ENCODE measurements at places on chromosomes 11 and 22. TPM values are rescaled to one million over a fixed set of nuclear protein-coding genes. Genes with fewer than 3 reads are reported as not detected.

The LARGE1 gene
- 1.1 TPM for total RNA-seq

The CDPF1 gene
- total RNA-seq: 6.9 TPM

The WBP2NL gene
- 0.74 TPM for total RNA-seq

GRCh38 chr11:63805844-63806415, 7.3 kb upstream of the SPINDOC start:
- DNase-seq: no peak

DNA sequence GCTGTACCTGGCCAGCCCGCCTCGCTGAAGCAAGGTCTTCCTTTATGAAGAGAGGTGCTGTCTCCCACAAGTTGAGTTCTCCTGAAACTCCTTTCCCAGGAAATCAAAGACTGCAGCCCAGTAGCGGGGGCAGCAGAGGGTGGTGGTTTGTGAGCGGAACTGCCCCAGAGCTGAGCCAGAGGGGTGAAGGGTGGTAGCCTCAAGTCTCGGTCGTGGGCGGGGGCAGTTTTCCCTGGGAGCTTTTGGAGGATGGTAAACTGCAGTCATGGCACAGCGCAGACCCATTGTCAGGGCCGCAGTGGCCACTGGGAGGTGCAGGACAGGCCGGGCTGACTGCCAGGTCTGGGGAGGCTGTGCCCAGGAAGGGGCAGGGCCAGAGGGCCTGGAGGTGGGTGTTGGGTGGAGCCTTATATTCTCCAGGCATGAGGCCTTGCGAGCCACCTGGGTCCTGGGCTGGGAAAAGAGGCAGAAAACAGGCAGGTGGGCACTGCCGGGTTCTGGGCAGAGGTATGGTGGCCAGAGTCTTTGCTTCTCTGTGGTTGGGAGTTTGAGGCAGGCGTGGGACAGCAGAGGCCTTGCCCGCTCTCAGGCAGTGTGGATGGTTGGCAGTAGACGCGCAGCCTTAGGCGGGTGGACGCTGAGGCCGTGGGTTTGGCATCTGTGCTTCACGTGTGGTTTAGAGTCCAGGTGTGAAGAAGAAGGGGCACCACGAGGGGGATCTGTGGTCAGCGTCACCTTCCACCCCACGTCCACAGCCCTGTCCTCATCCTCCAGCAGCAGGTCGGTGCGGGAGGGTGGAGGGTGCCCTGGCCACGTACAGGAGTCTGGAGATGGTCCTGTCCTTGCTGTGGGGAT, 1176.4 kb downstream of the BRD1 start:
- no peak for DNase-seq

DNA sequence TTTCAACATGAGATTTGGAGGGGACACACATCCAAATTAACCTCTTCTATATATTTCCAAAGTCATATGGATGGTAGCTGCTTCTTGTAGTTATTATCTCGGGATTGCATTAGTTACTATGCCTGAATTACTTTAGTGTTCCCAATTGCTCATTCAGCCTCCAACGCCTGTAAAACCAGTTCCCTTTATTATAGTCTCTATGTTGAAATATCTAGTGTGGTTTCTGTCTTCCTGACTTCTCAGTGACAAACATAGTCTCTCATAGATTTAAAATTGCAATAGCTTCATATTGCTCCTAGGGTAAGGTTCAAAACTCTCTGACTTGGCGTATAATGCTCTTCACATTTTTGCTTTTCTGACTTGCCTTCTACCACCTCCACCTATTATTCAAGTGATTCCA, 366.4 kb downstream of the CASP12 start:
- no peak for DNase-seq

GRCh38 chr11:79363256-79363655, 77.6 kb downstream of the TENM4 start:
- no peak for DNase-seq

The ADAMTS8 gene
- not detected for total RNA-seq

The SAA1 gene
- total RNA-seq: not detected

The OR51G2 gene
- not detected for total RNA-seq

DNA sequence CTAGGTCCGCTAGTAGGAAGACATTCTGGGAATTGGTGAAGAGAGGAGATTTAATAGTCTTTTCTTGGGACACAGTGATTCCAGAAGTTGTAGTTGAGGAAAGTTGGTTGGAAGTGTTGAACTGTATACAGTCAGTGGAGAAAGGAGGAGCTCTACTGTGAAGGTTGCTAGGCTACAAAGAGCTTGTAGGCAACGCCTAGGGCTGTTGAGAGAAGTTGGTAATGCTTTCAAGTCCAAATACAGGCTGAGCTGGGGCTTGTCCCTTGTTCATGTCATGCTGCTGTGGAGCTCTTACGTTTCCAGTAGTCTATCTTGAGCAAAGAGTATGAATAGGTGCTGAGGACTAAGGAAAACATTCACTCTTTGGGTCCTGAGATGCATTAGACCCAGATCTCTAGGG, 1.1 kb downstream of the TBCEL start:
- DNase-seq: no peak

GRCh38 chr11:113644605-113645004, 61.5 kb downstream of the TMPRSS5 start:
- no peak for DNase-seq

- peak; percentile 32 for DNase-seq
Observed at GRCh38 chr11:14636119-14636518, 7.5 kb upstream of the PDE3B start.

DNA sequence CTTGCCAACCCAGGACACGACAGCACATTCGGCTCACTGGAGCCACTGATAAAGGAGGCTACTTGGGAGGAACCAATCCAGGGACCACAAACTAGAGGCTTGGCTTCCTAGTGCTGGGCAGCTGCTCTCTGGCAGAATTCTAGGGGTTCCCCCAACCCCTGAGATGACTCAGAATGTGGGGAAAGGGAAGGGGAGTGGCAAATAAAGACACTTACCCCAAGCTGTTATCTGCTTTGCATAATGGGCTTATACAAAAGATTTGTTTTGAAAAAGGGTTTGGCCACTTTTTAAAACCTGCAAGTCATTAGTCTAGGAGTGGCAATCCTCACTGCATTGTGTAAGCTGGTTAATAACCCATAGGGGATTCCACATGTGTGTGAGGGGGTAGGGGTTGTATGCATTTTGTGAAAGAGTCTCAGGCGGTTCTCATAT, 64.1 kb upstream of the LMO1 start:
- DNase-seq: peak; percentile 11

DNA sequence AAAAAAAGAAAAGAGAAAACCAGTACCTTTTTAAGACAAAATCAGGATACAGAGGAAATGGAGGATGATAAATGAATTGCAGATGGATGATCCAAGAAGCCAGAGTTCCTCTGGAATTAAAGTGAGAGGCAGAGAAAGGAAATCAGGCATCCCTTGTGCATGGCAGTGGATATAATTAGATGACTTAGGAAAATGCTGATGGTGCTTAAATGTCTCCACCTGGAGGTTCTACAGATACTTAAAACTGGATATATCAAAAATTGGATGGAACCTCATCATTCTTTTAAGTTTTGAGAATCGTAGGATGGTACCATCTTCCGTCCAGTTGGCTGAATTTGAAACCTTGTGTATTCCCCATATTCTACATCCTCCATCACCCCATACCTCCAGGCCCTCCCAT, 1040.0 kb downstream of the NTM start:
- DNase-seq: no peak

The CRYBB2 gene
- total RNA-seq: not detected

The CCDC73 gene
- not detected for total RNA-seq

DNA sequence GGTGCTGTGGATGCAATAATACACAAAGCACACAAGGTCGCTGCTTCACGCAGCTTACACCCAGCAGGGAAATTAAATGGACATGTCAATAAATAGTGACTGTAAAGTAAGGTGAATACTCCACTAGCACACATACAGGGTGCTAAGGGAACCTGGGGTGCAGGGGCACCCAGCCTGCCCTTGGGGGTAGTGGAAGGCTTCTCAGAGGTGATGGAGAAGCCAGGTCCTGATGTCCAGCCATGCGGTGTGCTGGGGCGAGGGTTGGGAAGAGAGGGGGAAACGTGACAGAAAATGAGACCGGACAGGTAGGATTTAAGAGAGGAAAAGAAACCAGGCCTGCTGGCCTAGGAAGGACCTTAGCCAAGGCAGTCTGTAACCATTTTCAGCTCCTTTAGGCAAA, 200.5 kb downstream of the GRIK4 start:
- DNase-seq: no peak

DNA sequence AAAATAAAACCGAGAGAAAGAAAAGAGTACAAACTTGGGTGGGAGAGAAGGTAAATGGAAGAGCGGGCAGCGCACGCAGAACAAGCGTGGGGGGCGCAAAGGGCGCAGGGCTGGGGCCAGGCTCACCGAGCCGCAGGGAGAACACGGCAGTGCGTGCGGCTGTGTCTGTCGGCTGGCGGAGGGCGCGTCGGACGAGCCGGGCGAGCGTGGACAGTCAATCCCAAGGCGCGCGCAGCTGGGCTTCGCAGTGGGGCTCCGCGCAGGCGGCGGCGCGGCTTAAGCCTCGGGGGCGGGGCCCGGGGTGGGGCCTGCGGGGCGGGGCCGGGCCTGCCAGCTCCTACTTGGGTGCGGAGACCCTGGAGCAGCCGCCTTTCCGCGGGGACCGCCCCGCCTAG, at the start of gene UCP2:
Gene UCP2 (minus strand): TSS at position 249 of the 395 bp plus-strand sequence. CDS start 4,465 bp downstream, outside the sequence.
- DNase-seq: peak; percentile 85

DNA sequence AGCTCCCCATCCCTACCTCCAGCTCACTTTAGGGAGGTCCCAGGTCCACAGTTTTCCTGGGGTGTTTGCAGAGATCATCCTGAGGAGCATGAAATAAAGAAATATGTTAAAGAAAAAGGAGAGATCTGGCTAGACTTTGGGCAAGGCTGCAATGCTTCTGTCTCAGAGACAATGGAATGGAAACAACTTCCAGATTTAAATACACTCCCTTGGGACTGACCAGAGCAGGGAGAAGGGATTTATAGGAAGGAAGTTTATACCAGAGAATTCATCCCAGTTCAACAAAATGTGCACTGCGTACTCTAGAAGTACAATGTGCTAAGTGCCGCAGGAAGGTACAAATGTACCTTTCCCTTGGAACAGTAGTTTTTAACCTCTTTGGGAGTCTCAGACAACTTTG, 40.4 kb downstream of the ETS1 start:
- no peak for DNase-seq

The OR9G4 gene
- total RNA-seq: not detected

The ELMOD1 gene
- not detected for total RNA-seq

GRCh38 chr22:27327981-27328721, 473.4 kb downstream of the MN1 start:
- DNase-seq: peak; percentile 9

- DNase-seq: no peak
Observed at GRCh38 chr11:121104312-121104762, 3.3 kb downstream of the TECTA start.

DNA sequence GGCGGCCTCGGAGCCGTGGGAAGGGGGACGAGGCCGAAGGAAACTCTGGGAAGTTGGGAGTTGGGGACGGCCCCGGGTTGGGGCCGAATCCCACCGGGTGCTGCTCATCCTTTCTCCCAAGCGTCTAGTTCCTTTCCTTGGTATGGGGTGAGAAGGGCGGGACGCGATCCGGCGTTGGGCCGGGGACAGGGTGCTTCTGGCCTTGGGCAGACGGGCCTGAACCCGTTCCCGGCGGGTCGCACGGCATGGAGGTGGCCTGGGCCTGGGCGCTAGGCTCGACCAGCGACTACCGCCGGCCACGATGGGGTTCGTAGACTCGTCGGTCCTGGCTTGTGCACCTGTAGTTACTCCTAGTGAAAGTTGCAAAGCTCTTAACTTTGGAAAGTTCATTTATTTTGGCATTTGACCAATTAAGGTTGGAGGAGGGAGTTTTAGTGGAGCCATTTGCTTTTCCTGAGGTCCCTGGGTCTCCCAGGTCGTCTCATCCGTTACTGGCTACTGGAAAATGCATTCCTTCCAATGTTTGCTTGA, 1.0 kb downstream of the SYT9 start:
- DNase-seq: no peak

GRCh38 chr11:129249923-129250322, 57.8 kb upstream of the ARHGAP32 start:
- DNase-seq: no peak

DNA sequence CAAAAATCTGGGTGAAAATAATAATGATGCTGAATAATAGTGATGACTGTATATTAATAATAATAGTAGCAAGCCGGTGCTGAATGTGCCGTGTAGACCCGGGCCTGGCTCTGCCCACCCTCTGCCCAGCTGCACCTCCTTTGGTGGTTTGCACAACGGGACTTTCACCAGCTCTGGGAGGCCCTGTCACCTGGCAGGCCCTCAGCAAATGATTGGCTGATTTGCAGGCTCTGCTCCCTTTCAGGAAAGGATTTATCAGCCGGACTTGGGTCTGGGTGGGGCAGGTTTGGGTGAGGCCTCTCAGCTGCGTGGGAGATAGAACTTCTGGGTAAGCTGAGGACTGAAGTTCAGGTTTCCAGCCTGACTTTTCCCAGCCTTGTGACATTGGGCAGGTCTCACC, 21.4 kb downstream of the KIAA1671 start:
- DNase-seq: no peak

- no peak for DNase-seq
Observed at GRCh38 chr11:101459020-101459419, 124.8 kb downstream of the TRPC6 start.

DNA sequence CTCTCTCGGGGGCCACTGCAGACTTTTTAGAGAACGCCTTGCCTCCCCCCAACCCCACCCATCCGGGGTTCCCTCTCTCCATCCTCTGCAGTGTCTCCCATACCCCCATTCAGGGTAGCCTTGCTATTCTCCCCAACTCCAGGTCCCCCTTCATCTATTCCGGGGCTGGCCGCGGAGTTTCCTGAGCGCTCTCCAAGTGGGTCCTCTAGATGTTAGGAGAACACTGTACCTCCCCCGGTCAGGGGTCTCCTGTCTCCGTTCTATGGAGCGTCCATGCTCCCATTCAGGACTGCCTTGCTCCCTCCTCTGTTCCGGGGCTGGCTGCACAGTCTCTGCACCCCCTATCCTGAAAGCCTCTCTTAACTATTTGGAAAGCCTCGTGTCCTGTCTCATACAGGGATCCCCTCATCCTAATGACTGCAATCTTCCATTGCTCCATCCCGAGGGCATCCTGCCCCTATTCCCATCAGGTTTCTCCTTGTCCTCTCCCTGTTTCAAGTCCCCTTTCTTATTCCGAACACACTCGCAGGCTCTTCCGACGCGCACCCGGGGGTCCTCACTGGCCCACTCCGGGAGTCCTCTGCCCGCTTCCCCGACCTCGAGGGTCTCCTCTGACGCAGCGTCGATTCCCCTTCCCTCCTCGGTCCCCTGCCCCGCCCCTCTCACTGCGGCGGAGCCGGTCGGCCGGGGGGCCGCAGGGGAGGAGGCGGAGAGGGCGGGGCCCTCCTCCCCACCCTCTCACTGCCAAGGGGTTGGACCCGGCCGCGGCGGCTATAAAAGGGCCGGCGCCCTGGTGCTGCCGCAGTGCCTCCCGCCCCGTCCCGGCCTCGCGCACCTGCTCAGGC, at the start of gene NEFH:
Gene NEFH (plus strand): TSS at position 802 of the 845 bp plus-strand sequence. CDS start 45 bp downstream, outside the sequence.
- DNase-seq: no peak

The LSP1 gene
- total RNA-seq: 42.9 TPM

The ZNHIT2 gene
- 6.1 TPM for total RNA-seq

The SLC29A2 gene
- 6.6 TPM for total RNA-seq

The PDGFB gene
- 3.8 TPM for total RNA-seq

The JAML gene
- total RNA-seq: 67.5 TPM

- DNase-seq: no peak
Observed at GRCh38 chr22:18978506-18978905, 42.4 kb upstream of the PRODH start.

The RASL10A gene
- total RNA-seq: not detected

GRCh38 chr11:70721006-70721405, 322.7 kb downstream of the CTTN start:
- DNase-seq: no peak

All from activated naive CD4-positive, alpha-beta T cell treated with anti-CD3 and anti-CD28 coated beads for 36 hours (primary cell).